ENCODE measurements at places on chromosomes 6 and 20.

GRCh38 chr6:16386057-16386456 lies 147.7 kb downstream of the GMPR start:
- no peak for DNase-seq

DNA sequence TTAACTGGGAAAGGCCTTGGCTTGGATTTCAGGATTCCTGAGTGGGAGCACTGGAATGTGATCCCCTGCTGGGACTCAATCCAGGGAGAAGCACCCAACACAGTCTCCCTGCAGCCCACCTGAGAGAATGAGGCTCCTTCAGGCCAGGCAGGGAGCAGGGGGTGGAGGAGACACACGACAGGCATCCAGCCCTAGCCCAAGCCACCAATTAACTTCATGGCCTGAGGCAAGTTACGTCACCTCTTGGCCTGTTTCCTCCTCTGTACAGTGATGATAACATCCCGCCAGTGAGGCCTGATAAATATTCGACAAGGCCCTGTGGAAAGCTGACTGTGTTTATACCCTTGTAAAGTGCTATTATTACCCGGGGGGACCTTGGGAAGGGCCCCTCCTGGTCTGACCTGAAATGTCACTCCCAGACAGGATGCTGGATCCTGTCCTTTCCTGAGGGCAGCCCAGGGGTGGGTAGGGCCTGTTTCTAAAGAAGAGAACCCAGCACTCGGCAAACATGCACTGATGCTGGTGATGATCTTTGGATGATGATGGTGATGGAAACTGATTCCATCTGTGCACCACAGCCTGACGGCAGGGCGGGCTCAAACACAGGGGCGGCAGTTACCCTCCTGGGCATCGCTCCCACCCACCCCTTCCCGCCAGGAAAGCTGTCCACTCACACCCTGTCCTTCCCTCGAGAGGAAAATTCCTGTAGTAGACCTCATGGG lies 12.4 kb downstream of the FRS3 start:
- DNase-seq, result no peak

DNA sequence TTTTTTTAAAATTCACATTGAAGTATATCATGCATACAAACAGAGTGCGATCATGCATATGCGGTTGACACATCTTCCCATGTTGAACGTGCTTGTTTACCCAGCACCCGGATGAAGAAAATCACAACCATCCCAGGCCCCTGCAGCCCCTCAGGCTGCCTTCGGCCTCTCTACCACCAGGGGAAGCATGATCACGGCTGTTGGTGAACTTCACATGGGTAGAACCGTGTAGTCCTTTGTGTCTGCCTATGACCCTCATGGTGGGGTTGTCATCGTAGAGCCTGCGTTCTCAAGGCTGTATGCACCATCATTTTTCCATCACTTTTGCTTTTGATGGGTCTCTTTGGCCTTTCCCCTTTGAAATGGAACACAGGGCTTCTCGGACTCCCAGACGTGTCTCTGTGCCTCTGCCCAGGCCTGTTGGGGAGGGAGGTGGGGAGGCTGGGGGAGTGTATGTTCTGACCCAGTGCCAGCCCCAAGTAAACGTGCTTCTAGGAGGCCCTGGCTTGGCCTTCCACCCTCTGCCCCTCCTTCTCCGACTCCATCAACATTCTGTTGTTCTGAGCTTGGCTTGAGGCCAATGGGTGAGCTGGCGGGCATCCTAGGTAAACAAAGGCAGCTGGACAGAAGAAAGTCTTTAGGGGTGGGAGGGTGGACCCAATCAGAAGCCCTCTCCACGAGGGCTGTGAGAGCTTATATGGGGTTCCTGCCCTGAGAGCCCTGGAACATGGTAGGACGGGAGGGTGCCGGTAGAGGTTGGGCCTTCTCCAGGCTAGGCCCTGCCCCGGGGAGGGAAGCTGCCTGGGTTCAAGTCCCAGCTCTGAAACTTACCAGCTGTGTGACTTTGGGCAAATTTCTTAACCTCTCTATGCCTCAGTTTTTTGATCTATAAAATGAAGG lies 39.7 kb downstream of the TGM2 start:
- DNase-seq, result no peak

DNA sequence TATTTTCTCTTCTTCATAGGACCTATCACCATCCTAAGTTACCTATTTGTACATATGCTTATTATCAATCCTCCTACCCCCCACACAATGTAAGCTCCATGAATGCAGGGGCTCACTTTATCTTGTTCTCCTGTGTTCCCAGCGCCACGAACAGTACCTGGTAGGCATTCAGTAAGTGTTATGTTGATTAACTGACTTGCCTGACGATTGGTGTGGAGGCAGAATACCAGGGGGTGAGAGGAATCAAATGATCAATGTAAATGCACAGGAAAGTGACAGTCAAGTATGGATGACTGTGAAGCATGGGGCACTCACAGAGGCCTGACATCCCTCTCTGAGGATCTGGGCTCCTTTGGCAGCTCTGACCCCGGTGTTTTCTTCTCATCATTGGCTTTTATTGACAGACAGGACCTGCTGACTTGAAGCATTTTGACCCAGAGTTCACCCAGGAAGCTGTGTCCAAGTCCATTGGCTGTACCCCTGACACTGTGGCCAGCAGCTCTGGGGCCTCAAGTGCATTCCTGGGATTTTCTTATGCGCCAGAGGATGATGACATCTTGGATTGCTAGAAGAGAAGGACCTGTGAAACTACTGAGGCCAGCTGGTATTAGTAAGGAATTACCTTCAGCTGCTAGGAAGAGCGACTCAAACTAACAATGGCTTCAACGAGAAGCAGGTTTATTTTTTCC lies 6.1 kb upstream of the IFT52 start:
- no peak for DNase-seq

DNA sequence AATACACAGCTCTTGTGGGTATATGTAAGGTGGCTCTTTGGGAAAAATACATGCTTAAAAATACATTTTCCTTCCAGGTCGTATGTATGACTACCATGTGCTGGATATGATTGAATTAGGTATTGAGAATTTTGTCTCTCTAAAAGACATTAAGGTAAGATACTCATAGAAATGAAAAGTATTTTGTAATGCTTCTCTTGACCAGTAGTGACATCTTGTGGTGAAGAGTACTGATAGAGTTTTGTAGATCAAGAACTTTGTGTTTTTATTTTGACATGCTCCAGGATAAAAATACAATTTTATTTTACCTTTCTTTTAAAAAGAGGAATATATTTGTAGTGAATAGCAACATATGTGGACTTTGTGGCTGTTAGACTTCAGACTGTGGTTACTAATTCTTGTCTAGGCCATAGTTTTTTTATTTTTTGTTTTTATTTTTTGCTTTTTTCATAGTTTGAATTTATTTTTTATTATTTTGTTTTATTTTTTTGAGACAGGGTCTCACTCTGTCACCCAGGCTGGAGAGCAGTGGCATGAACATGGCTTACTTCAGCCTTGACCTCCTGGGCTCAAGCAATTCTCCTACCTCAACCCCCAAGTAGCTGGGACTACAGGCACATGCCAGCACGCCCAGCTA lies 17.9 kb downstream of the RPF2 start:
- no peak for DNase-seq

DNA sequence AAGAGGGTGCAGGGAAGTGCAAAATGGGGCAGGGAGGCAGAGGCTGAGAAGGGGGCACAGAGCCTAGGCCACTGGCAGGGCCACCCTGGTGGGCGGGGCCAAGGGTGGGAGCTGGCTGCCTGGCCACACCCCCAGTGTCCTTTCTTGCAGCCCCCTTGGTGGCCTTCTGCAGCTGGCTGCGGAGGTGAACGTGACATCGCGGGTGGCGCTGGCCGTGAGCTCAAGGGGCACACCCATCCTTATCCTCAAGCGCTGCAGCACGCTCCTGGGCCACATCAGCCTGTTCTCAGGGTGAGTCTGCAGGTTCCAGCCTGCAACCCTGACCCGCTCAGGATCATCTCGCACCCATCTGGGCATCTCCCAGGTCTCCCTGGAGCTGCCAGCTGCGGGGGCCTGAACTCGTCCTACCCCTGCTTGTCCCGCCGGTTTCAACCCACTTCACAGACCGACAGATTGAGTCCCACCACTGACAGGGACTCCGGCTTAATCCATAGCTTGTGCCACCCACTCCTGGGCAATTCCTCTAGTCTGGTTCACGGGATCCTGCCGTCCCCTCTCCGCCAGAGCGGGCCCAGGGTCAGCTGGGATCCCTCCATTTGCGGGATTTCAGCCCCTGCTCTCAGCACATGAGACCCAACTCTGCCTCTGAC lies 6.2 kb downstream of the BPIFB3 start:
- DNase-seq, result no peak

DNA sequence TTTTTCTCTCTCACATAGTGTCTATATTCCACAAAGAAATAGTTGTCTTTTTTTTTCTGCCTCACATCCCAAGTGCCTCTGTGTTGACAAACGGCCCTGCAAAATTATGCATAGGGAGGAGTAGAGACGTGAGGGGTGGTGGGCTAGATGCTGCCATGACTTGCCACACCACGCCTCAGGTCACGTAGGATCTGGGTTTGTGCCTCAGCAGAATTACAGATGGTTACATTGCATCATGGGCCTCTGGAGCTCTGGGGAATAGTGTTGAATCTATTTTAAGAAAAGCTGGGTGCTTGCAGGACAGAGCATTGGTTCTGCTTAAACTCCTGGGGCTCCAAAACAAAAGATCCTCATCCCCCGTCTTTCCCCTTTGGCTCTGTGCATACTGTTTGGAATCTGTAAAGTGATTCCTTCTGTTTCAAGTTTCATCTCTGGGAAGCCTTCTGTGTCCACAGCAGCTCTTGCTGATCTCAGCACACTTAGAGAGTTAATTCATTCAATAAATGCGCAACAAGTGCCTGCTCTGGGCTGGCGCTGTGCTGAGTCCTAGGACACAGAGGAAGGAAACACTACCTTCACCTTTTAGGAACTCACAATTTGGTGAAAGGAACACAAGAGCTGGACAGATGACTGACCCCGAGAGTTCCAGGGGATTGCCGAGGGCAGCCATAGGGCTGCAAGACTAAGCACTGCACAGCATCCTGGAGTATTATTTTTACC lies 2.4 kb downstream of the FANCE start:
- no peak for DNase-seq

DNA sequence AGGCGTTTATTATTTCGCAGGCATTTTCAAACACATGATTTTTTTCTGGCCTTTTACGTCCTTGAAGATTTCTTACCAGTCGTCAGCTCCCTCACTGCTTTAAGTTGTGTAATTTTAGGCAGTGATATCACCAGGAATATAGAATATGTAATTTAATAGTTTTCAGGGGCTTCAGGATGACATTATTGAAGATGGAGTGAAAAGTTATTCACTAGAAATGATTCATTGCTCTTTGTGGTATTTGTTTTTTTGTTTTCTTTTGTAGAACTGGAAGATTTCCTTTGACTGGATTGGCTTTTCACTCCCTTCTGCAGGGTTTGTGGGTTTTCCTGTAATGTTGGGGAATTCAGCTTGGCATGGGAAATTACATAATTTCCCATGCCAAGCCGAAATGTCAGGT lies 2.0 kb downstream of the LRRC1 start:
- no peak for DNase-seq

GRCh38 chr6:39280247-39280731 lies 33.9 kb downstream of the KCNK17 start:
- DNase-seq, result no peak

DNA sequence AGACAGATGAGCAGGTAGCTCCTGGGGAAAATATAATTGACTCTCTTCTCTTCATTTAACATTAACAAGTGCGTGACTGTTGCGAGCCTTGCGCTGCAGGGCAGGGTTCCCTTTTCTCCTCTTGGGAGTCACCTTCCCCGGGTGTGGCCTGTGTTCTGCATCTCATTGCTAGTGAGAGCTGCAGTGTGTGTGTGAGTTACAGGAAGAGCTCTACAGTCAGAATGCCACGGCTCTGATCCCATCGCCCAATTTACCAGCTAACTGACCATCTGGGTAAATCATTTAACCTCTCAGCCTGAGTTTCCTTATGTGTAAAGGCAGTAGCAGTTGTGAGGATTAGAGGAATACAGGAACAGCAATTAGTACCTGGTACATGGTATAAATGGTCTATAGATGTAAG lies 106.8 kb upstream of the NUP153 start:
- no peak for DNase-seq

DNA sequence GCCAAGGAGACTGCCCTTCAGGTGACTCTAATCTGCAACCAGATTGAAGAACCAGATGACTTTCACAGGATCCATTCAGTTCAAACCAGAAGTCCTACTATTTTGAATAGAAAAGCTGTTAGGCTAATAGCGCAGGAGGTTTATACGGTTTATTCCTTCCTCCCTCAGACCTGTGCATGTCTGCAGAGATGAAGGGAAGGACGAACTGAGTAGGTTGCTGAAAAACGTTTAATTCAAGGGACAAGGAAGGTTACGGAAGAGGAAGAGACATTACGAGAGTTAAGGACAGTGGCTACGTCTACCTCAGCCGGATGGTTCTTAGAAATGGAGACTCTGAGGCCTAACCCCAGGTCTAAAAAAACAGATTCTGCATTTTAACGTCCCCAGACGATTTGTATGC lies 978 bp downstream of the AURKA start:
- no peak for DNase-seq

GRCh38 chr6:17921454-17921853 lies 66.0 kb downstream of the KIF13A start:
- DNase-seq, result no peak

GRCh38 chr6:79384845-79385244 lies 150.4 kb upstream of the HMGN3 start:
- no peak for DNase-seq

DNA sequence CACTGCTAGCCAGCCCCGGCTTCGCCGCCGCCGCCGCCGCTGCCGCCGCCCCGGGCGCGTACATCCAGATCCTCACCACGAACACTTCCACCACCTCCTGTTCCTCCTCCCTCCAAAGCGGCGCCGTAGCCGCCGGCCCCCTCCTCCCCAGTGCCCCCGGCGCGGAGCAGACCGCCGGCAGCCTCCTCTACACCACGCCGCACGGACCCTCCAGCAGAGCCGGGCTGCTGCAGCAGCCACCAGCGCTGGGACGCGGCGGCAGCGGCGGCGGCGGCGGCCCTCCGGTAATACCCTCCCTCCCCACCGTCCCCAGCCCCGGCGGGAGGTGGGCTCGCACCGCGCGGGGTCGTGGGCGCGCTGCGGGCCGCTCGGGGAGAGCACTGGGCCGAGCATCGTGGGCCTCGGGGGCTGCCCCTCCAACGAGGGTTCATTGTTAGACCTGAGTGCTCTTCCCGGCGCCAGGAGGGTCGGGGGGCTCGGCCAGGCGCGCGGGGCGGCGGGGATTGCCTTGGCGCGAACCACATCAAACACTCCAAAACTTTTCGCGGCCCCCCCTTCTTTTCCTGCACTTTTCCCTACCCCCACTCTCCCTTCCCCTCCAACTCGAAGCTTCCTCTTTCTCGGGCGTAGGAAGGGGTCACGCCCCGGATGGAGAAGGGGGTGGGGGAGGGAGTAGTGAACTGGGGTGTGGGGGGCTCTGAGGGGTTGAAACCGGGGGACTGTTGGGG lies 827 bp downstream of the E2F3 start:
- DNase-seq, result no peak

DNA sequence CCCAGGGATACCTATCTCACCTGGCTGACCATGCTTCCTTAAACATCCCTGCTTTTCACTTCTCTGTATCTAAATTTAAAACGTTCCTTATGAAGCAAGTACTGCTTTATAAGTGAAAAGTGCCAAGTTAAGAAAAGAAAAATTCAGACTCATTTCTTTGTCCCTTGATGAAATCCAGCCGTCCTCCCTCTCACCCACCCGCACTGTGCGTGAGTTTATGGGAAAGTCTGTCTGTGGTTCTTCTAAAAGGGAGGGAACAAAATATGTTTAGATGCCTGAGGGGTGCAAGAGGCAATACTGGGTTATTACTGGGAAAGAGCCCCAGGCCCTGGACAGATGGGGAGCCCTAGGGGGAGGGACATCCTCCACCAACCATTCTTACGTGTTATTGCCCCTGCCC lies 31.2 kb downstream of the SPDEF start:
- DNase-seq, result no peak
